ENCODE measurements at places on chromosomes 6 and 20.

GRCh38 chr6:151108548-151108947, 131.2 kb upstream of the AKAP12 start:
- DNase-seq = no peak

- DNase-seq = peak; percentile 19
Observed at GRCh38 chr6:89145091-89145955, 532 bp upstream of the PM20D2 start.

DNA sequence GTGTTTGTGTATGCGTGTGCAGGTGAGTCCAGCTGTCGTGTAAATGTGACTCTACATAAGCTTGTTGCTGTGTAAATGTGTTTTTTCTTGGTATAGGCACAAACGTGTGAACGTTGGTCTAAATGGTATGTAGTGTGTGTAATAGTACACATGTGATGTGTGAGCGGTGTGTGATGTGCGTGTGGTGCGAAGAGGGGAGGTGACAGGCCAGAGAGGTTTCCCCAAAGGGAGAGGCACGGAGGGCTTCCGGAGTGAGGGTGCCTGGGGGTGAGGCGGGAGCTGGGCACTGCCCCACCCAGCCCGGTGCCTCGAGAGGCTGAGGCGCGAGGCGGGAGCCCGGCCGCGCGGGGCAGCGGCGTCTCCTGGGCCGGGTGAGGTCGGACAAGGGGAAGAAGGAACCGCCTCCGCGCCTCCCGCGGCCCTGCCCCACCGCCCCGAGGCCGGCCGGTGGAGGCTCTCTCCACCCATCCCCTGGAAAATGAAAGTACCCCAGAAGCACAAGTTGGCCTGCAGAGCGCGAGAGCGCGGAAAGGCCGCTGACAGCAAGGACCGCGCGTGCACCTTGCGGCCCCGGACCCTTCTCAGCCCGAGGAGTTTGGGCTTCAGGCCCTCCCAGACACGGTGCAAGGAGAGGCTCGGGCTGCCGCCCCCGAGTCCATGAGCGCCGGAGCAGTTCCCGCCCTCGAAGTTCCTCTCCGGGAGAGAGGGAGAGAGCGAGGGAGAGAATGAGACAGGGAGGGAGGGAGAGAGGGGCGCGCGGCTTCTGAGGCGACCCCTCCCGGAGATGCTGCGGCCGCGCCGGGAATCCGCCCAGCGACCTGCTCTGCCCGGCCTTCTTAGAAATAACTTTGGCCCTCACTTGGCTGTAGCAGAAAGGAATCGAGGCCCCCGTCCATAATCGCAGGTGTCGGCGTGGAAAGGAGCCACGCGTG, 43.2 kb upstream of the OSTM1 start:
- no peak for DNase-seq

DNA sequence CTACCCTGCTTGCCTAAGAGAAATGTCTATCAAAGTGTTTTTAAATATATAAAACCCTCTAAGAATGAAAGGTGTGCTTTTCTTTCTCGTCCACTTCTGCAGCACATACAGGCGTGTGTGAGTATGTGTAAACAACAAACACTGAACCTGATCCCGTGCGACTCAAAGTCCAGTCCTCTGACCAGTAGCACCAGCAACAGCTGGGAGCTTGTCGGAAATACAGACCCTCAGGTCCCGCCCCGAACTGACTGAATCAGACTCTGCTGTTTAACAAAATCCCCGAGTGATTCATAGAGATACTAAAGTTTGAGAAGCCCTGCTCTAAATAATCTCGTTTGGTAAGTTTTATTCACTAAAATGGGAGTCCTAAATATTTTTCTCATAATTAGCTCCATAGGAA, 208.0 kb upstream of the KCNQ5 start:
- no peak for DNase-seq

DNA sequence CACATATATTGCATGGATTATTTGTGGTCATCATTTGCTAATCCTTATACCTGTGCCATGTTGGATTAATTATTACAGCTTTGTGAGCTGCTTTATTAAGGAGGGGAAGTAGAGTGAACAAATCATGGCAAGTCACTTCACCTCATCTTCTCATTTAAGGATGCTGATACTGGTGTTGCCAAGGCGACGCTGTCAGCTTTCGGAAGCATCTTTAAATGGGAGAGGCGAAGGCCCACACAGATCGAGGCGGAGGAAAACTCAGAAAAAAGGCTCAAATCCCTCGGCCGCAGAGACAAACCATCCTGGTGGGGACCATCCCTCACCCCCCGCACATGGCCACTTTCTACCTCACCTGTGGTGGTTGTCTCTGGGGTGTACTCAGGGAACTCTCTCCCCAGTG, 34.8 kb downstream of the FAM110A start:
- no peak for DNase-seq

- no peak for DNase-seq
Observed at GRCh38 chr20:3758566-3758965, 9.0 kb downstream of the ADISSP start.

DNA sequence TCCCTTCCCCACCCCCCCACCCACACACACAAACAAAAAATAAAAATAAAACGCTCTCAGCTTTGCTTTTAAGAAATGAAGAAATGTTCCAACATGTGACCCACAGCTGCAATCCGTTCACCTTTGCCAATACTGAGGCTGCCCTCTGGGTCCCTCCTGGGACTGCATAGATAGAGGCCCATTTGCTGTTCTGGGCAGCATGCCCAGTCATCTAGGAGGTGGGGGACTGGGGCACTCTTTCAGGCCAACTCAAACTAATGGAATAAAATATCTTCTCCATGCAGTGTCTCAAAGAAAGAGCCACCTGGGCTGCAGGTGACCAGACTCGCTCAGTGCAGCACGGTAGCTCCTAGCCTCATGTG, 79.9 kb downstream of the SLC22A3 start:
- DNase-seq = no peak

GRCh38 chr6:157491571-157492232, 110.7 kb downstream of the ZDHHC14 start:
- DNase-seq = no peak

DNA sequence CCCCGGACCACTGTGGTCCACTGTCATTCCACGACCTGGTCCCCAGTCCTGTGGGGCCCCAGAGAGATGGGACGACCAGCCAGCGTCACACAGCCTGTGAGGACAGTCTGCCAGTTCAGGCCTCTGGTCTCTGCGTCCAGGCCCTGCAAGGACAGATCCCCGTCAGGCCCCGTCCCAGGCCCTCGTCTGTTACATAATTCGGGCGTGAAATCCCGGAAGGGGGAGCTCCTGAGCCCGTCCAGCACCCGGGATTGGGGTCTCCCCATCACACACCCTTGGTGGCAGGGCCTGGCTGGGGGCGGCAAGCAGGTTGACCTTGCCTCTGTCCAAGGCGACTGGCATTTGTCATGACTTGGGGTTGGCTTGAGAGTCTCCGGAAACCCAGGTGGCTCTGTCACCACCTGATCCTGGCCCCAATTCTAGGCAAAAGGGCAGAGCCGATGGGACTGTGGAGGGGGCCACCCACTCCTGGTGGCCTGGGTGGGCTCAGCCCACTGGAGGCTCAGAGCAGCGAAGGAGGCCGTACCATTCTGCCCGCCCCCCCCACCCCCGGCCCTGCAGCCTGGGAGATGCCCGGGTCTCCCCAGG, 73.8 kb upstream of the GATA5 start:
- no peak for DNase-seq

- DNase-seq = no peak
Observed at GRCh38 chr20:37308086-37309050, 18.9 kb downstream of the MANBAL start.

DNA sequence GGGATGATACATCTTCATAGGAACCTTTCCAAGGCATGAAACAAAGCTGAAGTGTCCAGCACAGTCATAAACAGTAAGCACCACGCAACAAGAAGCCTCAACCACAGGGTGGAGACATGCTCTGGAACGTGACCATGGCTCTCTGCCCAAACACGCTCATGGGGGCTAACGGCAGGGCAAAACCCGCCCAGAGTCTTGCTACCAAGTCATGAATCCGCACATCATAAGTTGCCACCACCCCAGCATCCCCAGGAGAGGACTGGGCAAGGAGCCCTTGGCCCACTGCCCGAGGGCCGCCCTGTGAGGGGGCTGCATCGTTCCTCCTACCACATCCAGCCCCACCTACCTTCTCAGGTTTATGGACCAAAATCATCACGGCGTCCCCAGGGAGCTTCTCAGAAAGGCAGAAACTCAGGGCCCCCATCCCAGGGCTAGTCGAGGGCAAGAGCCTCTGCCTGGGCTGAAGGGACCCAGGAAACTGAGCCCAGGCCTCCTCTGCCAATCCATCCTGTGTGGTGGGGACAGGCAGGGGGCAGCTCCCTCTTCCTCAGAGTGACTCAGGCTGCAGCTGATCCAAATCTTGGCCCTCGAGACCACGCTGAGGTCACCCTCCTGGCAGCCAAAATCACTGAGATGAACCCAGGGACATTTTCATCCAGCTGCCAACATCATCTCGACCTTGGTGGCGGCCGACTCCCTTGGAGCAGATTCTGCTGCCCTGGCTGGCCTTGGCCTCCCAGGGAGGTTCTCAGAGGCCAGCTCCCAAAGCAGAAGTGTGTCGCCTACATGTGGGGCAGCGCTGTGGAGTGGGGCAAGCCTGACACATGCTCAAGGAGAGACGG, 42.6 kb downstream of the BMP7 start:
- DNase-seq = no peak

Data from HFF-Myc (cell line).